SJCRH30 (cell line): ENCODE measurements at places on chromosomes 3 and 15.

GRCh38 chr15:70046679-70047369 lies 50.9 kb downstream of the TLE3 start:
- no peak for DNase-seq

DNA sequence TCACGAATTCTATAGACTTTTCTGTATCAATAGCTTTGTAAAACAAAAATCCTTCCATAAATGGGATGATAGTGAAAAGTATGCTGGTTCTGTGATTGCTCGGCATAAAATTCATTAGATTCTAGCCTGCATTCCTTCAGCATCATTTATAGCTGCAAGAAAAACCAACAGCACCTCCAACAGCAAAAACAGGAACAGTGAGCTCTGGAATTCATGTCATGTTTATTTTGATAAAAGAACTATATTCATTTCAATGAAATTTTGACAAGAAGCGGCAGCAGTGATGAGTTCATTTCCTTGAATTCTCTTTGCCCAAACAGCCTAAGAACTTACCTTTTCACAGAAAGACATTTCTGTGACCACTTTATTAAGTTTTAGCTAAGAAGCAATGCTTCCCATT lies 515.2 kb upstream of the CCDC54 start:
- no peak for DNase-seq

- peak; percentile 3 for DNase-seq
Observed at GRCh38 chr3:61172684-61173083, 78.6 kb downstream of the FHIT start.

- no peak for DNase-seq
Observed at GRCh38 chr15:81548365-81549130, 174.5 kb upstream of the TMC3 start.

DNA sequence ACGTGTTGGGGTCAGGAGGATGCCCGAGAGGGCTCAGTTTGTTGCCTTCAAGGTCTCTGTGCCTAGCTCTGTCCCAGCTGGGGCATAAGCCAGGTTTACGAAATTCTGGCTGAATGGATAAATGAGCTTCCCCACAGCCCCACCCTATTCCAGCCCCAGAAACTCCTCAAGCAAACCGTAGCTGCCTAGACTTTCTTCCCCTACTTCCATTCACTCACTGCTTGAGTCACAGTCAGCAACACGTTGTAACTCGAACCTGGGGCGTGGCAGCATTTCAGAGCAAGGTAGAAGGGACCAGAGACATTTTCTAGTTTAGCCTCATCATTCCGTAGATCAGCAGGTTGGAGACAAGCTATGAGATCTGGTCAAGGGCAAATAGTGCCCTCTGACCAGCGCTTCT lies 24.2 kb downstream of the NMNAT3 start:
- no peak for DNase-seq

- peak; percentile 15 for DNase-seq
Observed at GRCh38 chr3:155983834-155984474, 113.5 kb downstream of the GMPS start.

GRCh38 chr3:66362541-66362941 lies 138.3 kb downstream of the LRIG1 start:
- peak; percentile 10 for DNase-seq

DNA sequence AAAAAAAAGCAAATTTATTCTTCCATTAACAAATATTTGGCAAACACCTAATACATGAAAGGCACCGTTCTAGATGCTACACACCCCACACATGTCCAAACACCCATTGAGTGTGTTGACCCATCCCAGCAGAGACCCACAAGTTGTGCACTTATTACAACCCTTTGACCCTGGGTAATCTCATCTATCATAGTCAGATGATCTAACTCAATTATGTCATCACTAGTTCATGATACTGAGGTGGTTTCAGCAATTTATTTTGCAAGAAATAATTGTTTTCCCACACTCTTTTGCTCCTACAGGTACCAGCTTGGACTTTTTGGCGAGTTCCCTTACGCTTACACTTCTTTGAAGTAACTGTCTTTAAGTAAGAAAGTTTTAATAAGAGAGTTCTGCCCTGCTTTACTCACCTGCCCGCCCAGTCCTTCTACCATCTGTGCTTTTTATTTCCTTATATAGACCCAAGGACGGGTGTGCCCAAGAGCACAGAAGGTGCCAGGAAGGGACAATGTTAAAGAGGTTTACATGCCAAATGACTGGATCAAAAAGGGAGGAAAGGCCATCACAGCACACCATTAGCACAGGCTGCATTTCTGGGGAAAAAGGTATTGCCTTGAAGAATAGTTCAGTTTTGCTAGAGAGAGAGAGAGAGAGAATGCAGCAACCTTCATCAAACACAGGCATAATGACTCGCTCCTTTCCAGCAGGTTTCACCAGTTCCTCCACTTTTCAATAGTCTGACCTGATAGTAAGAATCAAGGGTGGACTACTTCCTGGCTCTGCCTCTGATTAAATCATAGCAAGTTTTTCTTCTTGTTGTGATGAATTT lies 54.5 kb upstream of the ATP11B start:
- DNase-seq: no peak

DNA sequence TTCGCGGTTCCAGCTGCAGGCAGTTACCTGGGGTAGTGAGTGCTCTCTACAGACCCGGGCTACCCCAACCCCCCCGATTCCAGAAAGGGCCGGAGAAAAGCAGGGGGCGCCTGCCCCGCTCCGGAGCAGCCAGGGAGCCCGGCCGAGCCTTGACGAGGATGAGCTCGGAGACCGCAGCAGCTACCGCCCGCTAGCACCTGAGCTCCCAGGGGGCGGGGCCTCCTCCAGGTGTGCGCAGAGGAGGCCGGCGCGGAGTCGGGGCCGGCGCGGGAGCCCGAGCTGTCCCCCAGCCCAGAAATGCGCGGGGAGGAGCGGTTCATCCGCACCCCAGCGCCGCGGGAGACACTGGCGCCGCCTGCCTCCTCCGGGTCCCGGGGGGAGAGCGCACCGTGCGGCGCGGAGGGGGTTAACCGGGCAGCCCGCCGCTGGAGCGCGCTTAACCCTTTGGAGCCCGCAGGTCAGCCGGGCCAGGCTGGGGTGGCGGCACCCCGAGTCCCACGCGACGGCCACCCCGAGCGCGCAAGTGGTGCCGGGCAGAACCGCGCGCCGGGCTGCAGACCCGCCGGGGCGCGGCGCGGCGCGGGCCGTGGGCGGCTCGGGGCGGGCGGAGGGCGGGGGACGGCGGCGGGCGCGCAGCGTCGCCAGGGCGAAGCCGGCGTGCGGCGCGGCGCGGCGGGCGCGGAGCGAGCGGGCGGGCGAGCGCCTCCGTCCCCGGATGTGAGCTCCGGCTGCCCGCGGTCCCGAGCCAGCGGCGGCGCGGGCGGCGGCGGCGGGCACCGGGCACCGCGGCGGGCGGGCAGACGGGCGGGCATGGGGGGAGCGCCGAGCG lies at the start of gene CACNA1D:
Gene CACNA1D (plus strand): TSS at position 649 of the 829 bp plus-strand sequence. CDS start 556 bp downstream, outside the sequence.
- DNase-seq: no peak

GRCh38 chr3:138786788-138787271 lies 47.9 kb downstream of the PIK3CB start:
- no peak for DNase-seq

DNA sequence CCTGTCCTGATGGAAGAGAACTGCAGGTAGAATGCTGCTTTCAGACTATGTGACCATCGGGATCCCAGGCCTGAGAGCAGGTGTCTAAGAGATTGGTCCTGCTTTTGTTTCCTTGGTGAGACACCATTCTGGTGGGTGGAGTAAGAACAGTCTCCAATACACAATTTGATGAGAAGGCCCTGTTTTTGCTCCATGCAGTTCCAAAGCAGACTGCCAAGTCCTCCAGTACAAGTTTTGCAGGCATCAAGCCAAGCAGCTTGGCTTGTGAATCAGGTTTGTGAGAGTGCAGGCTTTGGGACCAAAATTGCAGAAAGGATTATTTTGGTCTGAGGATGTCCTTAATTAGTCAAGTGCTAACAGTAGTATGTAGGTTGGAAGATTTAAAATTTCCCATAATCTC lies 381.6 kb downstream of the FOXP1 start:
- DNase-seq: no peak

DNA sequence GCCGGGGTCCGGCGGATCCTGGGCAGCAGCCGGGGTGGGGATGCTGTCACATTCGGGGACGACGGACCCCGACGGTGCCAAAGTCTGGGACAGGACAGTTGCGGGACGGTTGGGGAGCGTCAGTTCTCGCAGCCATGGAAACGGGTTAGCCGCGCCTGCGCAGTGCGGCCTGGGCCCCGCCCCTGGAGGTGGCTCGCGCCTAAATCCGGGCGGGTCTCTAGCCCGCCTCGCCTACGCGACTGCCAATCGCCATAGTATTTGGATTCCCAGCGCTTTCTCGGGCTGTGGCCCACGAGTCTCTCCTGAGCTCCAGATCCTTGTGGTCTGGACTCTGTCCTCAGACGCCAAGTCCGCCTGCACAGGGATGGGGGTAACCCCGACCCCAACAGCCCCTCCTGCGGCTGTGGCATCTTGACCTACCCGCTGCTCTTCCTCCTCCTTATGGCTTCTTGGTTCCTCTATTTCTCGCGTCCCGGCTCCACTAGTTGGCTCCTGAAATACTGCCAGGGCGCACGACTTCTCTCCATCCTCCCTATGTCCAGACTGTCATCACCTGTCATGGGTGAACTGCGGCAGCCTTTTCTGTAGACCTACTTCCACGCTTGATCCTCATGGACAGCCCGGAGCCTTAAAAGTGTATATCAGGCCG lies at the start of gene ZMYND10:
Gene ZMYND10 (minus strand): TSS at position 147 of the 649 bp plus-strand sequence. CDS start 153 bp downstream, outside the sequence.
- peak; percentile 30 for DNase-seq

DNA sequence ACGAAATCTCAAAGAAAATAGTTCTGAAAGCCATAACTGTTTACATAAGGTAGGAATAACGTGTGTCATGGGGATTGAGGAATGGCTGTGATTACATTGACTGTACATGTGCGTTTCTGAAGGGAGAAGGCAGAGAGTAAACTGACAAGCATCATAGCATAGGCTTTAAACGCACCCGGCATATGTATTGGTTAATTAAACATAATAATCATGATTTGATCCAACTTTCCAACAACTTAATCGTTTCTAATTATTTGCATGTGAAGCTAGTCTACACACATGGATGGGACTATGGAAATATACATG lies 3.3 kb downstream of the TMEM108 start:
- no peak for DNase-seq

DNA sequence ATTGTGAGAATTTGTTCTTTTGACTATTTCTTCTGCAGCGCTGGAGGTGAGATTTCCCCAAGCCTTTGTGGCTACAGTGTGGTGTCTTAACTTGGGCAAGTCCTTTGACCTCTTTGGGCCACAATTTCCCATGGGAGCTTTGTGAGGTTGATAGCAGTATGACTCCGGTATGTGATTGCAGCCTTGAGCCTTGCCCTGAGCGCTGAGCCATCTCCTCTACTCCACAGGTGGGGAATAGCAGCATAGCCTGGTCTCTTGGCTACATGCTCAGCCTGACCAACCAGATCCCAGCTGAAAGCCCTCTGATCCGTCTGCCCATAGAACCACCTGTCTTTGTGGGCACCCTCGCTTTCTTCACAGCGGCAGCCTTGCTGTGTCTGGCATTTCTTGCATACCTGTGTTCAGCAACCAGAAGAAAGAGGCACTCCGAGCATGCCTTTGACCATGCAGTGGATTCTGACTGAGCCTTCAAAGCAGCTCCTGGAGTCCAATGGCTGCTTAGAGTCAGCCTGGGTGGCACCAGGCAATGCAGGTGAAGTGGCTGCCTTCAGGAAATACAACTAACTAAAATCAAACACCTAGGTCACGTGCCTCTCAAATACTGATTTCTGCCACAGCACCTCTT lies 30.0 kb upstream of the RPL14 start:
- no peak for DNase-seq

- no peak for DNase-seq
Observed at GRCh38 chr15:94105760-94106159, 125.6 kb upstream of the MCTP2 start.

DNA sequence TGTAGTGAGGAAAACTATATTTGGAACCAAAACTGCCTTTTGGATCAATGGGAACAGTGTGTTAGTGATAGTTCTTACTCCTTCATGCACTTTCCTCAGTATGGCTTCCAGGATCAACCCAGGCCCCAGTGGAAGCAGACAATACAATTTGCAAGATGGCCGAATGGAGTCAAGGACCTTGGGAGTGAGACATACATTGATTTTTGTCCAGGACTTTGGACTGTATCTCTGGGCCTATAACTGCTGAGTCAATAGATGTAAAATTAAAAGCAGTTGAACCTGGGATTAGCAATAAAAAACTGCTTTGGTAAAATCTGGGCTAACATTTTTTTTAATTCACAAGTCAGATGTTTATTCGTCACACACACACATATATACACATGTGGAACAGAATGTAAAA lies 1.8 kb downstream of the ARRDC4 start:
- DNase-seq: no peak

- no peak for DNase-seq
Observed at GRCh38 chr15:67296188-67296587, 41.6 kb downstream of the IQCH start.

DNA sequence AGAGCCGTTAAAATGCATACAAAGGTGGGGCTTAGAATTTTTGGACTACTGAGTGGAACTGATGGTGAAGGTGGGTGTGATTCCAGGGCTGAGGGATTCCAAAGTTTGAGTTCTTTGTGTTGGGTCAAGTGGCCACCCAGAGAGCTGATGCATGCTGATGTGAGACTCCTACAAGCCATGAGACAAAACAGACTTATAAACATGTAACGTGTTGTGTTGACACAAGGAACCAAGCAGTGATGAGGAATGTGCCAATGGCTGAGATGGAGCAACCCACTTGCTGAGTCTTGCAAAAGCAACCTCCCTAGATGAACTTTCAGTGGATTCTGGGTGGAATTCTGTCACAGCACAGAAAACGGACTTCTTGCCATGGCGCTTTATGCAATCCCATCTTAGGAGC lies 289.0 kb downstream of the TLE3 start:
- DNase-seq: no peak

DNA sequence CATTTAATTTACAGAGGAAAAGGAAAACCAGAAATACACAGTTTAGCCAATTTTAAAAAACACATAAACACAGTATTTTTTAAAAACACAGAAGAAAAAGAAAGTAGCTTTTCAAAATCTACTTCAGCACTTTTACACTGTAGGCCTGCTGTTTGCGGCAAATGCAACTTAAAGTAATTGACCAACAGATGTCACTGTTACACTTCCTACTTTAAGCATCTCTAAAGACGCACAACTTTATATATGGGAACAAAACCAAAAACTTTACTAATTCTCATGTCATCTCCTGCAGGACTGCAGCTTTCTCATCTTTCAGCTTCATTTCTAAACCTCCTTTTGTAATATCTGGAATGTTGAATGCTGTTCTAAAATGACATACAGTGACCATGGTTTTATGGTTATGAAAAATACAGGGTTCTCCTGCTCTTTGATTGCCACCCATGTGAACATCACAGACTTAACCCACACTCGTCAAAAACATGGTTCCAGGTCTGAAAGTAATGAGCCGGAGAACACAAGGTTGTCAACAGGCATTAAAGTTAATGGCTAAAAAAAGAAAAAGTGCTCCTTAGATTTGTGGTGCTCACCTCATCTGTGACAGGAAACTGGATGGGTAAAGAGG lies 107.9 kb downstream of the FMN1 start:
- DNase-seq: no peak

- peak; percentile 31 for DNase-seq
Observed at GRCh38 chr3:159260049-159260662, 458.3 kb downstream of the MFSD1 start.

DNA sequence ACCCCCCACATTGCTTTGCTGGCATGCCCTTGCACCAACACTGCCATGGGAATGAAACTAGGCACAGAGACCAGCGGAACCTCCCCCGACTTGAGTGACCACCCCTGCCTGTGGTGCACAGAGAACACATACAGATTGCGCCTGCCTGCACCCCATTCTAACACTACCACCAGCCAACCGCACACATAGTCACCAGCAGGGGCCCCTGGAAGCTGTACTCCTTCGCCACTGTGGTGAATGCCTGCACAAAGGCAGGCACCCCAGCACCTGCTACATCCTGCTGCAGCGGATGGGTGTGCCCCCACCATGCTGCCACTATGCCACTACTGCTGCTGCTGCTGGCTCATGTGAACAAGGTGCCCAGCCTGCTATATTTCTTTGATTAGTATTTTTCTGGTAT lies 27.4 kb upstream of the DNAAF4 start:
- no peak for DNase-seq
